Karpas-422 (cell line): ENCODE measurements at places on chromosomes 4 and X. TPM values are rescaled to one million over a fixed set of nuclear protein-coding genes. Genes with fewer than 3 reads are reported as not detected.

DNA sequence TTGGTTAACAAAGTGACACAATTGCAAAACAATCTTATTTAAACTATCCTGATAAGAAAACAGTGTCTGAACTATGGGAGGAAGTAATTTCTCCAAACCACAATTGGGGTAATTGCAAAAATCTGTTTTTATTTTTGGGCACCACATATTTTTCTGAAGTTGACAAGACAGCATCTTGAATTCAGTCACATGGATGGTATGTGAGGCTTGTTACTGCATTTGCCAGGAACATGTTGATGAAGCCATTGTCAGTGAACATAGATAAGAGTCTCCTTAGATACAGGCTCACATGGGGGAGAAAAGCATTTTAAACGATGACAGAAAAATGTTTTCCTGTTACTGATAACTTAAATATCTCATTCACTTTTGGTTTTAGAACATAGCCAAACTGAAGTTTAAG lies 5.5 kb upstream of the USP53 start:
- DNase-seq = no peak

DNA sequence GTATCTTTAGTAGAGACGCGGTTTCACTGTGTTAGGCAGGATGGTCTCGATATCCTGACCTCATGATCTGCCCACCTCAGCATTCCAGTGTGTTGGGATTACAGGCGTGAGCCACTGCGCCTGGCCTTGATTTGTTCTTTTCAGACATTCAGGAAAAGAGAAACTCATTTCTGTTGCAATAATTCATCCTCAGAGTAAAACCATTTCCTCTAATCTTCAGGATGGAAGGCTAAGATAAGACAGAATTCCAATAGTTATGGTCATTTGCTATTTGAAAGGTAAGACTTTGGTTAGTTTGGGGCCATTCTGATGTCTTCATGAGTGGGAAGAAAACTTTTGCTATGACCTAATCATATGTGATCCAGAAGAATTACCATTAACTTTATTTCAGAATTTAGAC lies 83.0 kb downstream of the LRP2BP start:
- no peak for DNase-seq

GRCh38 chr4:44988011-44988410 lies 261.7 kb upstream of the GNPDA2 start:
- DNase-seq = no peak

SYNPO2 gene
- total RNA-seq = 0.94 and 1.2 TPM in 2 replicates

WDR17 gene
- 2.2 and 3.8 TPM in 2 replicates for total RNA-seq

DNA sequence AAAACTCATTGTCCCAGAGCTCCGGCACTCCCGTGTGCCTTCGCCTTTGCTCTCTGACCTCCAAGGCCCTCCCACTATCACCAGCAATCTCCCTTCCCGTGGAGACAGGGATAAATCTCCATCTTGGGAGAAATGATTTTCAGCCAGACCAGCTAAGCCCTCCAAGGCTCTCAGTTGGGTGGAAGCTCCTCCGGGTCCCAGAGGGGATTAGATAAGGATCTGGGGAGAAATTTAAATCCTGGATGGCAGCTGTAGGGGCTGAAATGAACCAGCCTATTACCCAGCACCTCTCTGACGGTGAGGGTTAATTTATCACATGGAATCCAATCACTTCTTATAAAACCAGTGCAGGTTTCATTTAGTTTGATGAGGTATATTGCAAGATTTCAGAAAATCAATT lies 366.2 kb downstream of the FBXW7 start:
- no peak for DNase-seq

- DNase-seq = no peak
Observed at GRCh38 chrX:6071731-6072130, 156.9 kb downstream of the NLGN4X start.

GABRG1 gene
- not detected in 2 replicates for total RNA-seq

IL2 gene
- total RNA-seq = not detected in 2 replicates

MAGEA10 gene
- not detected in 2 replicates for total RNA-seq

DOCK11 gene
- 39.3 and 70.5 TPM in 2 replicates for total RNA-seq

SEL1L3 gene
- total RNA-seq = 222 and 271 TPM in 2 replicates
